Activated CD8-positive, alpha-beta T cell treated with anti-CD3 and anti-CD28 coated beads for 36 hours (primary cell): ENCODE measurements at places on chromosomes 7 and 10.
A peak's percentile ranks its signal among the peaks of the same experiment; 100 is the strongest.

- no peak for DNase-seq
Measured at GRCh38 chr7:127932496-127932895, 98.7 kb downstream of the LRRC4 start.

- no peak for DNase-seq
Measured at GRCh38 chr10:69278446-69278963, at the start of gene HK1. Gene HK1, plus strand, starts transcription at chr10:69278496.

- no peak for DNase-seq
Measured at GRCh38 chr7:15323550-15323949, 238.3 kb downstream of the AGMO start.

DNA sequence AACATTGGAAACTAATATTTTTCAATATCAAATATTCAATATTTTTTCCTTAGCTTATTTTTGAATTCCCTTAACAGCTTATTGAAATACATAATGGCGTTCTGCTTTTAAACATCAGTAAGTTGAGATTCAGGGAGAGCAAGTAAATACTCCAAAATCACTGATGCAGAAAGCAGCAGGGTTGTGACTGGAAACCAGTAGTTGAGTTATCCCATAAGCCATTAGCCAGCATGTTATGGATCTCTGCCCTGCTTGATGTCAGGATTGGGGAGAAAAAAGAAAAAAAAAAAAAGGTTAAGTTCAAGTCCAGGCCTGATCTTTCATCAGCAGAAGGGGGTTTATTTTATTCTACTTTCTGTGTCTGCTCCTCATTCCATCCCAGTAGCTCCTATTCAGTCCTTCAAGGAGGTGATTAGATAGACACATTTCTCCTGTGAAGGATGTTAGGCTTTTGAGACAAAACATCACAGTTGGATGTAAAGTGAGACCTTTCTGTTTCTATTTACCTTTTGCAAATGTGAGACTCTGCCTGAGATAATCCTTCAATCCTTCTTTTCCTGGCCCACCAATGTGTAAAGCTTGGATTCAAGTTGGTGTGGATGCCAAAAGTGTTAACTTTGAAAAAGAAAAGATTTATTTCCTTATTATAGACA is 110.9 kb upstream of the HDAC9 start:
- no peak for DNase-seq

DNA sequence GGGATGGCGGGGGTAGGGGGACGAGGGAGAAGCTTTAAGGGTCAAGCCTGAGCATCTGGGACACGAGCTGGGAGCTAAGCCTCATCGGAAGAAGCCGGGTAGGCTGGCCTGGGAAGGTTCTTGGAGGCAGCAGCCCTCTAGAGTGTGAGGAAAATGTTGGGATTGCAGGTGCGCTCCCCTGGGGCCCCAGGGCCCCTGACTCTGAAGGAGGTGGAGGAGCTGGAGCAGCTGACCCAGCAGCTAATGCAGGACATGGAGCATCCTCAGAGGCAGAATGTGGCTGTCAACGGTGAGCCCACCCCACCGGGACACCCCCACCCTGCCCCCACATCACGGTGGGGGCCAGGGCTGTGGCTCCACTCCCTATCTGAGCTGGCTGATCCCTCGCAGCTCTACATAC is 6.9 kb downstream of the ZYX start:
- DNase-seq = no peak

DNA sequence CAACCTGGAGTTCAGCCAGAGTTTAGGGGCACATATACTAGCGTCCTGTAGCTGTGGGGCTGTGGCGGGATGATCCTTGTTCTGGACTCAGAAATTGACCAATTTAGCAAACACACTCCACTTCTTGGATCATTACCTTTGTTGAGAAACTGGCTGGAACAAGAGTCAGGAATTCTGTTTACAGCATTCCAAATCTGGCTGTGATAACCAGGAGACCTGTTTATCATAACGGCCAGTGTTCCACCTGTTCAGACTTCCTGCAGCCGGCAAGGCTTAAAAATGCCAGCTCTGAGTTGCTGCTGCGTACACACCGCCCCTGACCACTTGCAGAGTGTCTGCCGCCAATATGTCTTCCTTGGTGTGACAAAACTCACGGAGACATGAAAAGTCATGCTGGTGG is 64.8 kb downstream of the ARMC3 start:
- no peak for DNase-seq

DNA sequence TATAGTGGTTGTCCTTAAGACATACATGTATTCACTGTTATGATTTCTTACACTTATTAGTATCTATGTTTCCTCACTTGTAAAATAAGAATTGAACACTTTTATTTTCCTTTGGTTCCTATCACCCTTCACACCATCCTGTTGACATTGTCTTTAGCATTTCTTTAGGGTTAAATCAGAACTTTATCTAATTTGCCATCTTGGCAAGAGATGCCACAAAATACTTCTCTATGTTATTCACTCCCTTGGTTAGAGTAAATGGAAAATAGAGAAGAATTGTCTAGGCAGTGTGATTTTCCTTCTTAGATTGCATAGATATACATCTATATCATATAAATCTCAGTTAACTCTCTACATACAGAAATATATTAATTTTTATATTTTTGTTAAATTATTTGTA is 204.7 kb downstream of the SEMA3D start:
- no peak for DNase-seq

- DNase-seq = peak; percentile 73
Measured at GRCh38 chr10:103659674-103660363, 166.3 kb downstream of the NEURL1 start.

DNA sequence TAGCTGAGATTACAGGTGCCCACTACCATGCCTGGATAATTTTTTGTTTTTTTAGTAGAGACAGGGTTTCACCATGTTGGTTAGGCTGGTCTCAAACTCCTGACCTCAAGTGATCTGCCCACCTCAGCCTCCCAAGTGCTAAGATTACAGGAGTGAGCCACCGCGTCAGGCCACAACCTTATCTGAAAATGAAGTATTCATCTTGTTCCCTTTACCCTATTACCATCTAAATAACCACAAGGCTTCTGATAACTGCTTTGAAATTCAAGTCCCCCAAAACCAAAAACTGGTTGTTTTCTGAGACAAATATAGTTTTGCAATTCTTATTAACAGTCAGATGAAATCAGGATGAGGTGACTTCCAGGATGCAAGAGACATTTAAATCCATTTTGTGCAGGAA is 2.4 kb downstream of the TCTN3 start:
- no peak for DNase-seq

DNA sequence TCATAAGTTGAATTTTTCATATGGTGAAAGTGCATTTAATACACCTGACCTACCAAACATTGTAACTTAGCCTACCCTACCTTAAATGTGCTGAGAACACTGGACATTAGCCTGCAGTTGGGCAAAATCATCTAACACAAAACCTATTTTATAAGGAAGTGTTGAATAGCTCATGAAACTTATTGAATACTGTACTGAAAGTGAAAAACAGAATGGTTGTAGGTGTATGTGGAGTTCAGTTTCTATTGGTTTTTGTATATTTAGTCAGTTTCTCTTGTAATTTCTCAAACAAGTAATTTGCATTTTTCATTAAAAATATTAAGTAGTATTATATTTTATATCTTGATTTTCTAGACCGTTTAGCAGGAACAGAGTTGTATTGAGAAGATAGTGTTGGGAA is 15.3 kb downstream of the CCDC7 start:
- DNase-seq = no peak

- DNase-seq = no peak
Measured at GRCh38 chr10:75606203-75606779, 174.9 kb downstream of the LRMDA start.

DNA sequence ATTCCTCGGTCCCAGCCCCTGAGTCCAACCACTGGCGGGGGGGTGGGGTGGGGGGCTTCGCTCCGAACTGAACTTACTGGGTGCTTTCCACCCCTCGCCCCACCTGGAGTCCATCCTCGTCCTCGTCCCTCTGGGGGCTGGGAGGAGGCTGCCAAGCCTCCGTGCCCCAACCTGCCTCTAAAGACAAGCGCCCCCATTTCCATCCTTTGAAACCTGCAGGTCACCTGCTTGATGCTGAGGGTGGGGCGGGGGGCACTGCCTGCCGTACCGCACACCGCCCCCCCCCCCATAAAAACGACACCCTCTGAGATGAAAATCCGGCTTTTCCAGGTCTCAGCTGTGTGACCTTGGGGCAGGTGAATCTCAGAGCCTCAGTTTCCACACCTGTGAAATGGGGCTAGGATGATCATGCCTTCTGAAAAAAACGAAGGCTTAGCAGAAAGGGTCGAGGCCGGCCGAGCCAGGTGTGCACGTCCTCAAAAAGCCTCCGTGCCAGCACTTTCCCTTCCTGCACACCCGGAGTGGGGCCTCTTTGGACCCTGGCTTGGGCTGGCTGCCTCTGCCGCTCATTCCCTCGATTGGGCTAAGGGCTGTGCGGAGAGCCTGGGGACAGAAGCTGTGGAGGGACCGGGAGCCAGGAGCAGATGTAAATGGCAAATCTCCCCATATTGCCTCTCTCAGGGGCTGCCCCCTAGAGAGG is 967 bp downstream of the ELFN1 start:
- DNase-seq = no peak

DNA sequence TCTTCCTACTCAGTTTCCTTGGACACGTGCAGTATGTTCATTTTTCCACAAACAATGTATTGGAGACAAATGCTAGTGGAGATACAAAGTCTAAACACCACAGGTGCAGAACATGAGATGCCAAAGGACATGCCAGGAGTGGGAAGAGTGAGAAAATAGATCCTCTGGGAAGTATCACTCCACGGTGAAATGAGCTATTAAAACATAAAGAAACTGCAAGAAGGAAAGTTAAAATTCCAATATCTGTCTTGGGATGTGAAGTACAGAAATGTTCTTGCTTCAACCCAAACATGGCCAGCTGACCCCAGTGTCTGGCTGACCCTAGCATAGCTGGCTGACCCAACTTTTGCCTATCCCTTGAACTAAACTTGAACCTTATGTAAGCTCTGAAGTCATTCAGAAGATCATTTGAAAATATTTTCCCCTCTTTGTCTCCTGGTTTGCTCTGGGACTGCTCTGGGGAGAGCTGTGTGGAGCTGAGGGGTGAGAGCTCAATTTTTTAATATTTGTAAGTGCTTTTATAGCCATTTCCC is 59.5 kb downstream of the FZD1 start:
- no peak for DNase-seq

GRCh38 chr10:116892907-116893685 is 43.8 kb downstream of the ENO4 start:
- DNase-seq = no peak

GRCh38 chr7:154968336-154969001 is 34.5 kb downstream of the PAXIP1 start:
- DNase-seq = no peak

- no peak for DNase-seq
Measured at GRCh38 chr10:45452743-45453452, 78.9 kb downstream of the ALOX5 start.
